NCI-H526 treated with DMSO at 0.1 percent for 48 hours (cell line): ENCODE measurements at places on chromosomes 3 and 15.

GRCh38 chr15:50531766-50532165 lies 14.7 kb downstream of the USP50 start:
- no peak for DNase-seq

GRCh38 chr3:49869525-49870126 lies at the start of gene CAMKV:
TSS of gene CAMKV (minus strand) at chr3:49869906. CDS start at chr3:49862388, 7,518 bp downstream.
- no peak for DNase-seq

DNA sequence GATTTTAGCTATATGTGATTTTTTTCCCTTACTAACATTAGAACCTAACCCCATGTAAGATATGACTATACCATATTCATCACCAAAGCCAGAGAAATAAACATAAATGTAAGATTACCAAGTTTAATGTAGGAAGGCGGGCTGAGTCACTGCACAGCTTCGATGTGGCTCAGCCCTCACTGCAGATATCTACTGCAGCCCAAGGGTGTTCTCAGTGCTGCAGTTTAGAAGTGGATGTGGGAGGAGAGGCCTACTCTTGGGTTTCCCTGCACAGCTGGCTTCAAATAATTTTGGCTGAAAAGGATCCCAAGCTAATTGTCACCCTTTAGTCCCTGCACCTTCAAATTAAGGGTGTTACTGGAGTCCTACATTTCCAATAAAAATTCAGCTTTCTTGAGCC lies 9.3 kb downstream of the ARPP19 start:
- DNase-seq: no peak

DNA sequence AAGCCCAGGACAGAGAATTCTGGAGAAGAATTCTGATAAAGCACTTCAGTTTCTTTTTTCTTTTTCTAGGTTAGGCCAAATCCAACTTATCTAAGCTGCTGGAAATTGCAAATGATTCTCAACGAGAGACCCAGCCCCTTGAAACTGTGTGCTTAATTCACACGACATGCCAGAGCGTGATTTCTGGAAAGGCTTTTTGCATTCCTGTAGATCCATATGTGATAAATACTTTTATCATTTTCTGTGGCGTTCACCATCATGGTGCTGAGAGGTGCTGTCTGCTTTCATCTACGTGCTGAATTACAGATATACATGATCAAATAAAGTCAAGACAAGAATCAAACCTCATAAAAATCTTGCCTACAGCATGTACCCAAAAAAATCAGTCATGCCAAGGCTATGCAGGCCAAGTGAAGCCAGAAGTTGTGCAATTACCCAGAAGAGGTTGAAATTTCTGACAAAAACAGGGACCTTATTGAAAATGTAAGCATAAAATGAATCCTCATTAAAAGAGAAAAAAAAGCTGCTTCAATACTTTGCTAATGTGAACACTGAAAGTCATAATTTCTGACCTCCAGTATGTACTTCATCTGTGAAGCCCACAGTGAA lies 10.8 kb upstream of the MEF2A start:
- no peak for DNase-seq

DNA sequence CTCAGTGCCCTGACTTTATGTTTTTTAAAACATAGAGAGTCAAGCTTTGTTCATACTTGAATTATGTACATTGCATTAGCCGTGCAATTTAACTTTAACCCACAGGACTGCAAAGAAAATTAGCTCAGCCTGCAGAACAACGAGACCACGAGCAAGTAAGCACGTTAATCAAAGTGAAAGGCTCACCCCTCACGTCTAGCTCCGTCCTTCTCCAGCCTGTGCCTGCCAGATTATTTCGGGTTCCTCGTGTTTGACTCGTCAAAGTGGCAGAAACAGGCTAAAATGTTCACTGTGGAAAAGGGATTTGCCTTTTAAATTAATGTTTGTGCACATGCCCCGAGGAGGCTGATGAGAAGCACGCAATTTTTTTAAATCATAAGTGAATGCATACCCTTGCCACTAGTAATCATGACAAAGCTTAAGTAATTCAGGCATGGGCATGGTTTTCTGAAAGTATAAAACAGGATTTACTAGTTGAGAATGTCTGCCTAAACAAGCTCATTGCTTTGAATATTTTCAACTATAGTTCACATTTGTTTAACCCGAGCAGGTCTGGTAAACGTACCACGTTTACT lies 15.3 kb downstream of the ZBTB38 start:
- DNase-seq: peak; percentile 84

- DNase-seq: no peak
Measured at GRCh38 chr15:90823455-90823974, 44.9 kb upstream of the FURIN start.

DNA sequence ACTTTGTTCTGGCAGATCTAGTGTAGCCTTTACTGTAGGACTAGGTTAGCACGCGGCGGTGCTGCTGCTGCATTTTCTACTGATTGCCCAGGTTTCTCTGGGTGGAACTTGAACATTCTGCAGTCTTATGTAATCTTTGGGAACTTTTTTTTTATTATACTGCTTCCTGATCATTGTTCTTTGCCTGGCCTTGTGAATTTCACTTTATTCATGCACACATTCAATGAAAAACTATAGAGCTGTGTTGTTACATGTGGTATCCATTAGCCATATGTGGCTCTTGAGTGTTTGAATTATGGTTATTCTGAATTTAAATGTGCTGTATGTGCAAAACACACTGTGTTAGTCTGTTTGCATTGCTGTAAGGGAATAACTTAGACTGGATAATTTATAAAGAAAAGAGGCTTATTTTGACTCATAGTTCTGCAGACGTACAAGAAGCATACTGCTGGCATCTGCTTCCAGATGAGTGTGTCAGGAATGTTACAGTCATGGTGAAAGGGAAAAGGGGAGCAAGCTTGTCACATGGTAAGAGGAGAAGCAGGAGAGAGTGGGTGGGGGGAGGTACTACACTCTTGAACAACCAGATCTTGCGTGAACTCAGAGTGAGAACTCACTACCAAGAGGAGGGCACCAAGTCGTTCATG lies 26.5 kb downstream of the MEF2A start:
- no peak for DNase-seq

GRCh38 chr3:81315030-81315429 lies 446.4 kb downstream of the GBE1 start:
- DNase-seq: no peak

- no peak for DNase-seq
Measured at GRCh38 chr3:71726146-71726545, 944 bp upstream of the EIF4E3 start.

- DNase-seq: no peak
Measured at GRCh38 chr3:55923207-55923606, 436.1 kb upstream of the WNT5A start.

- no peak for DNase-seq
Measured at GRCh38 chr3:179769411-179770247, 116.8 kb downstream of the USP13 start.

DNA sequence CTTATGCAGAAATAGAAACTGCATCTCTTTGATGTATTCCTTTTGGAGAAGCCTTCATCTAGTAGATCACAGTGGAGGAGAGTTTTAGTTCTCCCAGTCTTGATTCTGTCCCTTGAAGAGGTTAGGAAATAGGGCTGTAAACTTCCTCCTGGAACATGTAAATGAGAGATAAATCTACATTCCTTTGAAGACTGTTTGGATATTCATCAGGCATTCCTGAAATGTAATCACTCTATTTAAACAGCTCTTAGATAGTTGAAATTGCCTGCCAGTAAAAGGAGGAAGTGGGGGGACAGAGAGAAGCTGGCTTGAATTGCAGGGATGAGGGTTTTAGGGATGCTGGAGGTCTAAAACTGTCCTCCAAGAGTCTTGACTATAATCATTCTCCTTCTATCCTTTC lies 254.3 kb upstream of the LRRC3B start:
- DNase-seq: no peak

DNA sequence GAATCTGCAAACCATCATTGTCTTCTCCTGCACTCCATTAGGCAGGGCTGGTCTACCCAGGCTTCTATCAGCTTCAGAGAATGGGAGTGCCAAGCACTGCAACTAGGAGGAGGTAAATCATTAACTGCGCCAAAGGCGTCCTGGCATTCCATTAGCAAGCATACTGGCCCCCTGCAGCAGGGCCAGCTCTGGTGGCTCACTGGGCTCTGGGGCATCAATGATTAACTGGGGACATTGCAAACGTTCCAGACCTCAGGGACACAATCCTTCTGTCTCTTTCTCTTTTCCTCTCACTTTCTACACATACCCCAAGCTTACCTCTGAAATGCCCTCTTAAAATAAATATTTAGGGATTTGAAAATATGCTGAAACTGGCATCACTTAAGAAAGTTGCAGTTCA lies 129.0 kb downstream of the MYLK start:
- DNase-seq: peak; percentile 56

- no peak for DNase-seq
Measured at GRCh38 chr3:5078151-5078550, 43.9 kb upstream of the ARL8B start.

GRCh38 chr3:69967156-69967555 lies 32.4 kb upstream of the SAMMSON start:
- DNase-seq: no peak
